ENCODE measurements at places on chromosomes 2 and 18. TPM values are rescaled to one million over a fixed set of nuclear protein-coding genes. Genes with fewer than 3 reads are reported as not detected.
A peak's percentile ranks its signal among the peaks of the same experiment; 100 is the strongest.

- no peak for DNase-seq
These were observed 44.9 kb upstream of the CYP1B1 start for GRCh38 chr2:38120829-38121228.

- DNase-seq: no peak
These were observed 665.3 kb downstream of the STK39 start for GRCh38 chr2:167581961-167582574.

PCARE gene
- not detected for total RNA-seq

GRCh38 chr18:48363175-48363574, 46.0 kb downstream of the ZBTB7C start:
- no peak for DNase-seq

- no peak for DNase-seq
These were observed 62.1 kb downstream of the SCN3A start for GRCh38 chr2:165141601-165142354.

SP9 gene
- not detected for total RNA-seq

- no peak for DNase-seq
These were observed 1.2 kb upstream of the CCDC88A start for GRCh38 chr2:55420871-55421270.

DNA sequence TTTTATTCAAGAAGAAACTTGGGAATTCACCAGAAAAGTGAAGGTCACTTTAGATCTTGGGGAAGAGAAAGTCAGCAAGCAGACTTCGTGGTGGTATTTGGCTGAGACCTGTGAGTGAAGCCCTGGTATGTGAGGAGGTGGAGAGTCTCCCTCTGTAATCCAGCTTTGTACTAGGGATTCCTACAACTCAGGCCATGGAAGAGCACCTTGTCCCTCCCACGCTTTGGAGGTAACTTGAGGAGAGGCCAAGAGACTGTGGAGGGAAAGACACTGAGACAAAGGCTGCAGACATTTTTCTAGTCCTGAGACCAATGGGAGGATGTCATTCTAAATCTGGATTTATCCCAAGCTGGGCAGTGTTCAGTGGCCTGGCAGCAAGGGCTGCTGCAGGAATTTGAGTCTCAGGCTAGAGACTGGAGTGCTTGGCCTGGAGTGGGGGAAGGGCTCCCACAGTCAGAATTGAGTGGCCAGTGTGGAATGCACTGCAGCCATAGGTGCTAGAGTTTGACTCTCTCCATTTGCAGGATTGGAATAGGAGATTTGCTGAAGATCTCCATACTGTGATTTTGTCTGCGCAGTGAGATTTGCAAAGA, 219.0 kb downstream of the ACTR3 start:
- no peak for DNase-seq

ERFE gene
- total RNA-seq: not detected

IL36RN gene
- total RNA-seq: not detected

IL36A gene
- total RNA-seq: 0.32 TPM

MIB1 gene
- total RNA-seq: 46.1 TPM

DNA sequence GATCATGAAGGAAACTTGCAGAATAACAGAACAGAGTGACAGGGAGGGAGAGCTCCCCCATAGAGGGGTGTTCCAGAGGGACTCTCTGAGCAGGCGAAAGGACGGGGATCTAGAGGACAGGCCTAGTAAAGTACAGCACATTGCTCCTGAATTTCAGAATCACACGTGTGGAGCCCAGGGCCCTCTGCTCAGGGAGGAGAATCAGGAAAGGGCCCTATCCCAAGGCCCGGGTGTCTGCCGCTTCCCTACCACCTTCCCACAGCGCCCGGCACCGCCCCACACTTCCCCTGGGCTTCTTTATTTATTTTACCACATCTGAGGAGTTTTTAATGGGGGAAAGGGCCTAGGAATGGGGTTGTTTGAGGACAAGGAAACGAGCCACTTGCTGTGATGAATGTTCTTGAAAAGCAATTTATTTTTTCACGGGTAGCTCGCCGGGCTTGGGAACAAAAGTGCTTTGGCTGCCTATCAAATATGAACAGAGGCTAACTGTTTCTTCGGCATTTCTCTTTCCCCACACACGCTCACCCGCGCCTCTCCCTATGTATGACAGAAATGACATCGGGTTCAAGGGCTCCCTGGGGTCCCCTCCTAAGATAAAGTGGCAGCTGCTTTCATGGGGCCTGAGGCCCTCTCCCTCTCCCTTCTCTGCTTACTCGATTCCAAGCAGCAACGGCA, 79.3 kb upstream of the GLI2 start:
- DNase-seq: no peak

- no peak for DNase-seq
These were observed 12.3 kb upstream of the CERS6 start for GRCh38 chr2:168443818-168444217.

ATP9B gene
- 95.2 TPM for total RNA-seq

CHRNA1 gene
- 0.23 TPM for total RNA-seq

KLHL30 gene
- not detected for total RNA-seq

DNA sequence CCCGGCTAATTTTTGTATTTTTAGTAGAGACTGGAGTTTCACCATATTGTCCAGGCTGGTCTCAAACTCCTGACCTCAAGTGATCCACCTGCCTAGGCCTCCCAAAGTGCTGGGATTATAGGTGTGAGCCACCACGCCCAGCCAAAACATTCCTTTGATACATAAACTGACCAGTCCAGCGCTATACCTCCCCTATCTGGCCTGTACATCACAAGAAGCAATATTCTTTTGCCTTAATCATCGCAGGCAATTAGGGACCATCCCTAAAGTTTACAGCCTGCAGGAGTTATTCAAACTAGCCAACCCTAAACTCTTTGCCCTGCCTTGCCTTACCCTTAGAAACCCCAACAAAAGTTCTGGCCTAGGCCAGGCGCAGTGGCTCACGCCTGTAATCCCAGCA, 6.8 kb upstream of the PPM1G start:
- no peak for DNase-seq

- DNase-seq: peak; percentile 35
These were observed 10.1 kb downstream of the CYP26B1 start for GRCh38 chr2:72137498-72138010.

SKA1 gene
- total RNA-seq: 0.64 TPM

GRCh38 chr2:157170299-157170698, 87.2 kb upstream of the GALNT5 start:
- no peak for DNase-seq

GRCh38 chr2:21404827-21405625, 281.3 kb downstream of the TDRD15 start:
- DNase-seq: no peak

- DNase-seq: peak; percentile 39
These were observed 60.0 kb downstream of the ZEB2 start for GRCh38 chr2:144459937-144460336.

TGIF1 gene
- 90.5 TPM for total RNA-seq

VWC2L gene
- not detected for total RNA-seq

- DNase-seq: no peak
These were observed 13.1 kb downstream of the QPCT start for GRCh38 chr2:37357530-37357929.

DNA sequence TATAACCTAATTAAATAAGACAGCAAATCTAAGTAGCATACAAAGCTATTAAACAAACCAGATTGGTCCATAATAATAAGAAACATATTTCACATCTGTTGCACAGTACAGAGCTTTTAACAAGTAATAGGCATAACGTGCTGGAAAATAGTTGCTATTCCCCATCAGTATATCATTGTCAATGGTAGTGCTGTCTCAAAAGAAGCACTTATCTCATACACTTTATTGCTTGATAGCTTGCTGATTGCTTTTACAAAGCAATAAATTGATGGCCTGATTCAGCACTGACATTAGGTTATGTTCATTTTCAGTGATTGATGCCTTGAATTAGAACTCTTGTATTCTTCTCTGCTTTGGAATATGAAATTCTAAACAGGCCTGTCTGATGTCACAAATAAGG, 641.7 kb downstream of the CBLN2 start:
- no peak for DNase-seq

GRCh38 chr2:235845245-235845644, 322.9 kb downstream of the GBX2 start:
- DNase-seq: no peak

DNA sequence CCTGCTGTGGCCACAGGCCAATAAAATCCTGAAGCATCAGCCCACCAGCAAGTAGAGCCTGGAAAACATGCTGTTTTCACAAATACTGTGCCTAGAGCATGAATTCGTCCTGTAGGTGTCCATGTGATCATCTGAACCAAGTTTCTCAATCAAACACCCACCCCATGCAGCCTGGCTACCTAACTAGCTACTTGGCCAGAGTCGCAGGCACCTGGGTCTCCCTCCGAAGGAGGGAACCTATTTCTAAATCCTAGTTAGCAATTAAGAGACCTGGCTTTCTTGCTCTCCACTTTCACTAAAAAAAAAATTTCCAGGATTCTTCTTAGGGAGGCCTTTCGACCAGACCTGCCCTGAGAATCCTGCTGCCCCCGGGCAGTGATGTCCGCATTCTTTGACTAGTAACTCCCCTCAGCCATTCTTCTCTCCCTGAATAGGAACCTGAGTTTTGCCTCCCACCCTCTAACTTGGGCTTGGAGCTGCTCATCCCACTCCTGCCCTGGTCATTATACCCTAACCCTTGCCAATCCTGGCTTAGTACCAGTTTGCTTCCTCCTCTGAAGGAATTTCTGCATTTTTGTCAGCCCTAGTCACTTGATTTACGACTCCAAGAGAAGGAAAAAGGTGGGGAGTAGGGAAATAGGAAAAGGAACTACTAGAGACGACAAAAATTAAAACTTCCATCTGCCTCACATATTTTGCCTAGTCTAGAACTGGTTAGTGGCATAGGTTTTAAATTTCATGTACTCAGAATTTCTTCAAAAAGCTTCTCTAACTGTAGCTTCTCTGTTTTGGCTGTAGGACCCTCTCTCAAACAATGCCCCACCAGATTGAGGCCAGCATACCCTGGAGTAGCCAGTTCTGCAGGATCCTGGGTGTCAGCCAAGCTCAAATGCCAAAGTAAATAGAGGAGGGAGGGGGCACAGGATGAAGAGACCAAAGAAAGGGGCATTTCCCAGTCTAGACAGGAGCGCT, 25.4 kb upstream of the TANK start:
- no peak for DNase-seq

DNA sequence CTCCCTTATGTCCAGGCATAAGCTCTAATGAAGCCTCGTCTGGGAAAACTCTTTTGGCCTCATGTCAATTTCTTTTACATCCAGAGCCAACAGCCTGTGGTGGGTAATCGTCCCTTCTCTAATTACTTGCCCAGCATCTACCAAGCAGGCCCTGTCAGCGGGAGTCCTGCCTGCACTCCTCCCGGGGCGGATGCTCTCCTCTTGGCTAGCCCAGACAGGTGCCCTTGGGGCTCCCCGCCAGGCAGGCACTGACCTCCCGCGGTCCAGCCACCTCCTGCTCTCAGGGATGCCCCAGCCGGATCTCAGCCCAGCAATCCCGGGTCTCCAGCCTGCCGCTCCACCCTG, 74.2 kb downstream of the NCAPH start:
- DNase-seq: no peak

GRCh38 chr18:73509460-73509859, 638.2 kb downstream of the FBXO15 start:
- DNase-seq: no peak

TAF4B gene
- total RNA-seq: 11.3 TPM

DNA sequence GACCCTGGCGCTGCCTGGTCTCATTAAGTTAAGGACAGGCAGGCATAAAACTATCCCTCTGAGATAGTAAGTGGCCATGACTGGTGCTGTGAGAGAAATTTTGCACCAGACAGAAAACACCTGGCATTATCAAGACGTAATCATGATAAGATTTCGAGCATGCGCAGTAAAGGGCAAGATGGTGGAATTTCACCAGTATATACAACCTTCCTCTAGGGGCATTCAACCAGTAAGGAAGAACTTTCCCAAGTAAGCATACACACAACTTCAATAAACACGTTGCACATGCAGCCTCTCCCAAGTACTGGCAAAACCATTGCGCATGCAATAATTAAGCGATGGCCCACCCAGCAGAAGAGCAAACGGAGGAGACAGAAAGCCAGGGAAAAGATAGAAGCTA, 1376.4 kb upstream of the CRIM1 start:
- DNase-seq: no peak

CFC1 gene
- total RNA-seq: not detected

PRKAG3 gene
- total RNA-seq: not detected

DNA sequence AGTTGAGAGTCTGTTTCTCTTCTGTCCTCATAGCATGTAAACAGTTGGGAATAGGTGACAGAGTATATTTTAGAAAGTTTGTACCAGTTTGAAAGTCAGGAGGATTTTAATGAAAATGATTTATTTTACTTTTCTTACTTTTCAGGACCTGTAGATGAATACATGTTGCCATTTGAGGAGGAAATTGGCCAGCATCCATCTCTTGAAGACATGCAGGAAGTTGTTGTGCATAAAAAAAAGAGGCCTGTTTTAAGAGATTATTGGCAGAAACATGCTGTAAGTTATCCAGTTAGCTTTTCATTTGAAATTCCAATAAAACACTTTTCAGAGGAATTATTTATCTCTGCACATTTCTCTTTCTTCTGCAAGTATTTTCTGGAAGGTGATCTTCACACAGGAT, 81.1 kb downstream of the ACVR2A start:
- DNase-seq: no peak

TUBB8B gene
- total RNA-seq: not detected

SP140 gene
- total RNA-seq: 66.8 TPM

- no peak for DNase-seq
These were observed 468.4 kb upstream of the CRIM1 start for GRCh38 chr2:35887146-35887545.

GRCh38 chr18:52219102-52219501, 120.9 kb upstream of the DCC start:
- DNase-seq: no peak

DNA sequence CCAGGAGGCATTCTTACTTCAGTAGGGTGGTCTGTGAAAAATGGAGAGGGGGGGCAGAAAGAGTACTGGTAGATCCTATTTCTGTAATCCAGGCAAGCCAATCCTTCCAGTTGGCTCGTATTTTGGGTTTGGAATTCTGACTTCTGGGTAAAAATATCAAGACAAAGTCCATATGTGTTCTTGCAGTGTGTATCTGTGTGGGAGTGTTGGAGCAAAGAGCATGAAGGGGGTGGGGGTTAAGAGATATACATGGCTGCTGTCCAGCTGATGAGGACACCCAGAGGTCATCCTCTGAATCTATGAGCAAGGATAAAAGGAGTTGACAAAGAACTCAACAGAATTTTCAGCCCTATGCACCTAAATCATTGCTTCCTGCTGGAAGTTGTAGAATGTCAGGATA, 375.8 kb upstream of the PIK3C3 start:
- no peak for DNase-seq

RRM2 gene
- total RNA-seq: 2.6 TPM

DNA sequence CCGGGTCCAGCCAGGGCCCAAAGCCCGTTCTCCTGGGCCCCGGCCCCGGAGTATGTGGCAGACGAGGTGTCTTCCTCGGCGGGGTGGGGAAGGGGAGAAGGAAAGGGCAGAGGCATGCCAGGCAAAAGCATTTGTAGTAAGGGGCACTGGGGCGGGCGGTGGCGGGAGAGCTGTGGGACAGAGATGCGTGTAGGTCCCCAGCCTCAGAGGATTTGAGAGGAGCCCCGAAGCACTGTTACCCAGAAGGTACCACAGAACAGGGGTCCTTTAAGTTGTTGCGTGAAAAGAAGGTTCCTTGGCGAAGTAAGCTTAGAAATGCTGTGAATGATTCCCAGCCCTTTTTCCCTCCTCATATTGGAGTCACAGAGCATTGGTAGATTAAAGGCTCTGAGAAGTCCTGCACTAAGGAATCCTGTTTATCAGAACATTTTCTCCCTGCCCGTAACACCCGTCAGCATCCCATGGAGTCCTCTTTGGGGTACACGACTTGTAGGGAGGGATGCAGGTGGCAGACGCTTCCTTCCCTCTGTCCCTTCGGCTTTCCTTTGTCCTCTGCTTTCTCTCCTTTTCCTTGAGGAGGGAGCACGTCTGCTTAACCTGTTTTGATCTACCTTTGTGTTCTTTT, 12.5 kb downstream of the GAREM2 start:
- DNase-seq: no peak
